Activated CD4-positive, alpha-beta T cell treated with anti-CD3 and anti-CD28 coated beads, Interleukin-2, amount 50 U/mL, for 4 hours (primary cell): ENCODE measurements at places on chromosomes 11 and 22.

GRCh38 chr11:47186076-47186699, at the start of gene PACSIN3:
Gene PACSIN3, minus strand, starts transcription at chr11:47186434. Its CDS starts 3,707 bp downstream, at chr11:47182727.
- DNase-seq: peak; percentile 14

- DNase-seq: no peak
These were observed 129.5 kb downstream of the MICAL2 start for GRCh38 chr11:12239804-12240371.

DNA sequence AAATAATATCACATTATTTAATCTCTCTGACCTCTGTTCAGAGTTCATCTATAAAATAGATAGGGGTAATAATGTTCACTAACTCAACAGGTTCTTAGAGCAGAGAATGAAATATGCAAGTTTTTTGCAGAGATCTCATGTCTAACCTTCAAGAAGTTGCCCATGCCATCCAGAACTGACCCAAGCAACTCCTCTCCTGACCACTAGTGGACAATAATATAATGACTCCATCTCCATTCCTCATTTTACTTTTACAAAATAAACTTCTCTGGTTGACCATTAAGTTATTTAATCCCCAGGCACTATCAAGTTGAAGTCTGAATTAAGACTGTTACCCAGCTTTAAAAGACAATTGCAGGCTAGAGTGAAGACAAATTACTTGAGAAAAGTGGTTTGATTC, 382.6 kb downstream of the KCNA4 start:
- DNase-seq: no peak

- no peak for DNase-seq
These were observed 7.7 kb downstream of the SLC25A18 start for GRCh38 chr22:17570851-17571631.

DNA sequence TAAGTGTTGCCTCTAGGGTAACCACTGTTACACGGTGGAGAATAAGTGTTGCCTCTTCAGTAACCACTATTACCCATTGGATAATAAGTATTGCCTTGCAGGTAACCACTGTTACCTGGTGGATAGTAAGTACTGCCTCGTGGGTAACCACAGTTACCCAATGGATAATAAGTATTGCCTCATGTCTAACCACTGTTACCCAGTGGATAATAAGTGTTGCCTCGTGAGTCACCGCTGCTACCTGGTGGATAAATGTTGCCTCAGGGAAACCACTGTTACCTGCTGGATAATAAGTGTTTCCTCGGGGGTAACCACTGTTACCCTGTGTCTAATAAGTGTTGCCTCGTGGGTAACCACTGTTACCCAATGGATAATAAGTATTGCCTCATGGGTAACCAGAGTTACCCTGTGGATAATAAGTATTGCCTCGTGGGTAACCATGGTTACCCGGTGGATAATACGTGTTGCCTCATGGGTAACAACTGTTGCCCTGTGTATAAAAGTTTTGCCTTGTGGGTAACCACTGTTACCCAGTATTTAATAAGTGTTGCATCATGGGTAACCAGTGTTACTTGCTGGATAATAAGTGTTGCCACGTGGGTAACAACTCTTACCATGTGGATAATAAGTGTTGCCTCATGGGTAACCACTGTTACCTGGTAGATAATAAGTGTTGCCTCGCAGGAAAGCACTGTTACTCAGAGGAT, 12.3 kb upstream of the NXPE4 start:
- no peak for DNase-seq

DNA sequence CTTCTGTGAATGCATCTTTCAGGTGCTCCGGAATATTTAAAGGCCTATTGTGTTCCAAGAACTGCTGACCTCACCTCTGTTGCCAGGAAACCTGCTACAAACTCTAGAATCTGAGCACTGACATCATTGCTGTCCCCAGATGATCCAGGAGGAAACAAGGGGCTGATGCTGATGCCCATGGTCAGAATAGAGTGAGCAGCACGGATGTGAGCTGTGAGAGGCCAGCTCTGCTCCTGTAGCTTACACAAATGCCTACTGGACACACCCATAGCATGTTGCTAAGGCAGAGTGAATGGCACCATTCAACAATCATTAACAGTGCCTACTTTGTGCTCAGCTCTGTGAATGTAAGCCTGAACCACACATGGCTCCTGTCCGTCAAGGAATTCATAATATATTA, 276.7 kb upstream of the API5 start:
- DNase-seq: no peak

DNA sequence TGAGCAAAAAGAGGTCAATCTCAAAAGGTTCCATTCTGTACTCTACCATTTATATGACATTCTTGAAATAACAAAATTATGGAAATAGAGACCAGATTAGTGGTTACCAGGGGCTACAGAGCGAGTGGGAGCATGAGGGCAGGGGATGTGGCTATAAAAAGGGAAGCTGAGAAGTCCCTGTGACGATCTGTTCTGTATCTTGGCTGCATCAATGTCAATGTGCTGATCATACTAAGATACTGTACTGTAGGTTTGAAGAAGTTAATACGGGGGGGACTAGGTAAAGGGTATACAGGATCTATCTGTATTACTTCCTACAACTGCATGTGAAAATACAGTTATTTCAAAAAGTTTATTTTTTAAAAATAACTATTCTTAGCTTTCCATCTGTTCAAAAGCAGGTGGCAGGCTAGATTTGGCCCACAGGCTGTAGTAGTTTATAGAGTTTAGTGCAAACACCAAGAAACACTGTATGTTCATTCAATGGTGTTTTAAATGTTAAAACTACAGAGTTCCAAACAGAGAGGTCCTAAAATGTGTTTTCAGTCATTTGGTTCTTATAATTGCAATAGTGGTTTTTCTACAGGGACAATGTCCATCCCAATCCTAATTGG, 78.2 kb downstream of the SMCO4 start:
- DNase-seq: no peak

DNA sequence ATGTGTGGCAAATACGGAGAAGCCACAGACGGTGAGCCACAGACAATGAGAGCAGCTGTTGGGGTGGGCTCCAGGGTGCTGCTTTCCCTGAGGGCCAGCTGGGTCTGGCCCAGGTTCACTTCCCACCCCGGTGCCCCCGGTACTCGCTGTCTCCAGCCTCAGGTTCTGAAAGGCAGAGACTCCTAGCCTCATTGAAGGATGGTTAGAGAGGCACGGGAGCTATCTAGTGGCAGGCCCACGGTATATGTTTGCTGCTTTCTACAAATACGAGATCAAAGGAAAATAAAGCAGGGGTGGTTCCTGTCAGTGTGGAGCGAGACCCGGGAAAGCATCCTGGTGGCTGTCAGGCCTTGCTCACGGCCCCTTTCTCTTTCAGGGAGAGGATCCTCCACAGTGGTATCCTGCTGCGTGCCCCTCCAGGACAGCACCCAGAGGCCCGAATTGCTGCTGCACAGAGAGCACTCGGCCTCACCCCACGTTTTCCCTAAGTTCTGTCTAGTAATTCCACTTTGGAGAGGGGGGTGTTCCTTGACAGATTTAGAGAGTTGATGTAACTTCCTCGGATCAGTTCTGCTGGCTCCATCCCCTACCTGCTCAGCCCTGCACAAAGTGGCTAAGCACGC, 3.0 kb downstream of the TMEM80 start:
- DNase-seq: no peak

DNA sequence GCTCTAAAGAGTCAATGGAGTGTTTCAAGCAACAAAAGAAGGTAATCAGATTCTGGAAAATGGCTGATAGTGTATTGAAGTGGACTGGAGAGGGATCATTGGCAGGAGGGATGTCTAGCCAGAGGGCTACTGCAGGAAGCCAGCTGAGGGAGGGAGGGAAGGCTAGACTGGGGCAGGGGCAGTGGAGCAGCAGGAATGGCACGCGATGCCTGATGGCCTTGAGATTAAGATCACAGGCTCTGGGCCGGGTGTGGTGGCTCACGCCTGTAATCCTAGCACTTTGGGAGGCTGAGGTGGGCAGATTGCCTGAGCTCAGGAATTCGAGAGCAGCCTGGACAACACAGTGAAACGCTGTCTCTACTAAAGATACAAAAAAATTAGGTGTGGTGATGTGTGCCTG, 47.5 kb upstream of the PRDM11 start:
- DNase-seq: no peak

DNA sequence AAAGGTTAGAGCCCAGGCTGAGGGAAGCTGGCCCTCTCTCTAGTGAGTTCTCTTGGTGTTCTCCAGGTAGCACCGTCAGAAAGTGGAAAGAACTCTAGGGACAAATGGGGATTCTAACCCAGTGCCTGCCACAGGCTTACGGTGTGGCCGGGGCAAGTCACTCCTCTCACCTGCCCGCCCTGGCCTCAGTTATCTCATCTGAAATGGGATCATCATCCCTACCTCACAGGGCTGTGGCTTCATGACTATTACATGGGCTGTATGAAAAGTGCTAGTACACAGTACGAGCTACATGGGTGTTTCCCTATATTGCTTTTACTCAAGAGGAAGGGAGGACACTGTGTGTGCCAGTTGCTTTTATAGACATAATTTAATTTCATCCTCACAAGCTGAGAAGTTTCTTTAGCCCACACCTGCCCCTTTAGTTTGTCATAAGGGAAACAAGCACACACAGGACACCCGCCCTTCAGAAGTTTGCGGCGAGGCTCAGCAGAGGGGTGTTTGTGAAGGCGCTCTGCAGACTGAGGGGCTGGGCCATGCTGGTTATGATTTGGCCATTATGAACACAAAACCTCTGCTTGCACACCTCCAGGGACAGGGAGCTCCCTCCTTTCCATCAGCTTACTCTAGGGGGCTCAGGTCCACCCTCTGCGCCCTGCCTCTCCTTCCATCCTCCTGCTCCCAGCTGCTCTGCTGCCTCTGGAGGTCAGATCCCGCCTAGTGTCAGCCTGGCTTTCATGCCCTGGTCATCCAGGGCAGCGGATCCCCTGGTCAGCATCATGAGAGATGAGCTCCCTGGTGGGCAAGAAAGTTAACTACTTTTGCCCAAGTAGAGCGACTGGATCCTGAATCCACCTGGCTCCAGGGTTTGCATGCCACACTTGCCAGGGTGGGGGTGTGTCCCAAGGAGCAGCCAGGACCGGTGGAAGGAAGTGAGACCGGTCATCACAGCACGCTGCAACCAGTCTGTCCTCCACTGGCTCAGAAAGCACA, 1.2 kb downstream of the KLHL35 start:
- no peak for DNase-seq

GRCh38 chr11:119975561-119976152, 162.3 kb downstream of the TRIM29 start:
- no peak for DNase-seq

DNA sequence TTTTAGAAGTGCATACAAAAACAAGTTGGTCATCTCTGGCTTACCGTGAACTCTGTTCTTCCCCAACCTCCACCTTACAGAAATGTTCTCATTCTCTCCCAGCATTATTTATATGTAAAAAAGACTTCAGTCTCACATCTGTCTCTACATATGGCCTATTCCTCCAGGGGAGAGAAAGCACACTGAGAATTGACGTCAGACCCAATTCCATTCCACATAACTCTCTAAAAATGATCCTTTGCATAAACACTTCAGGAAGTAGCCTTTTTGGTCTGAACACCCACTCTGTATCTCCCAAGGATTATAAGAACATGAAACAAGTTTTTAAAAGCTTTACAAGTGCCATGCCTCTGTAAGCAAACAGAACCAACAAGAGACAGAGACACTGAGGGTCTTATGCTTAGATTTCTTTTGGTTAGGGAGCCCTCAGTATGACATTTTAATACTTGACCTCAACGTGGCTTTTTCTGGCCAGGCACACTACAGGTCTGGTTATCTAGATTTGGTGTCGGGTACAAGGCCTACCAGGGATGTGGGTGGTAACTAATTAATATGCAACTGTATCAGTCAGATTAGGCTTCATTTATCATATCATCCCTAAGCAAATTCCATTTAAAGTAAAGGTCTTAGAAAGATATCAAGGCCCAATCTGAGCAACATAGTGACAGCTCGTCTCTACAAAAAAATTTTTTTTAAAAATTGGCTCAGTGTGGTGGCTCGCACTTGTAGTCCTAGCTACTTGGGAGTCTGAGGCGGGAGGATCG, 48.5 kb upstream of the PPP2R1B start:
- no peak for DNase-seq

DNA sequence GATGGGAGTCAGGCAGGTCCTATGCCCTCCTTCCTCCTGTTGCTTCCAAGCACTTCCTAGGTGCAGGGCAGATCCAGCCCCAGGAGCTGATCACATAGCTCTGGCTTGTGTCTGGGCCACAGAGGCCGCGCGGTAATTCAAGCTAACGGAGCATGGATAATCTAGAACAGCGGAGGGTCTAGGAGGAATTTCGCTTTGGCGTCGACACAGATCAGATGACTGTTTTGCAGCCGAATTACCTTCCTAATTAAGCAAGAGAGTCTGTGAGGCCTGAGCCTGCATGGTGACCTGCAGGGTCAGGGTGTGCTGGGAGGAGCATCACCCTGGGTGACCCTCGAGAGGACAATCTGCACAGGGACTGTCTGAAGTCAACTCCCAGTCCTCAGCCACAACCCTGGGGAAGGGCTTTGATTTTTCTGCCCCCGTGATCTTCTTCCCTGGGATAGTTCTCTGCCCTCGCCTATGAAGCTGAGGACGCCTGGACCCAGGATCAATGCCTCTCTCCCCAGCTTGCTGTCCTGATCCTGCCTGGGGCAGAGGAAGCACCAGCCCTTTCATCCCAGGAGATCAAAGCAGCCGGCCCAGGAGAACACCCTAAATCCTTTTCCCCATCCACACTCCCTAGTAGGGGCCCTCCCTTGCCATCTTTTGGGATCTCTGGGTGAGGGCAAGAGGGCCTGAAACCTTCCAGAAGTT, 11.0 kb downstream of the NECTIN1 start:
- no peak for DNase-seq
